ENCODE measurements at places on chromosomes 12 and 14. TPM values are rescaled to one million over a fixed set of nuclear protein-coding genes. Genes with fewer than 3 reads are reported as not detected.

The LRRIQ1 gene
- total RNA-seq = not detected

The TPPP2 gene
- total RNA-seq = 0.71 TPM

The BMAL2 gene
- 21.8 TPM for total RNA-seq

The SPX gene
- total RNA-seq = 0.49 TPM

The ABCC9 gene
- 2.5 TPM for total RNA-seq

The TBX3 gene
- total RNA-seq = 43.8 TPM

The KCNH3 gene
- not detected for total RNA-seq

The LTBP2 gene
- 13.7 TPM for total RNA-seq

The ETV6 gene
- 17.7 TPM for total RNA-seq

The GPR137C gene
- total RNA-seq = 0.96 TPM

The GPR84 gene
- total RNA-seq = not detected

The NFYB gene
- 10.6 TPM for total RNA-seq

The RD3L gene
- total RNA-seq = not detected

The DDX54 gene
- total RNA-seq = 80.3 TPM

The RFLNA gene
- total RNA-seq = 0.72 TPM

The NINJ2 gene
- total RNA-seq = 13.0 TPM

The IL23A gene
- not detected for total RNA-seq

The KCNA1 gene
- 1.1 TPM for total RNA-seq

The AMN gene
- 26.1 TPM for total RNA-seq

The C12orf50 gene
- total RNA-seq = not detected

The AGAP2 gene
- total RNA-seq = 0.55 TPM

The PROX2 gene
- not detected for total RNA-seq

The DDN gene
- not detected for total RNA-seq

The INHBE gene
- total RNA-seq = not detected

The PPFIA2 gene
- total RNA-seq = not detected

The TPH2 gene
- total RNA-seq = not detected

The GALNT4 gene
- total RNA-seq = 1.4 TPM

The TTC9 gene
- total RNA-seq = 10.0 TPM

The SPATA7 gene
- total RNA-seq = 17.0 TPM

The PDE3A gene
- total RNA-seq = 1.5 TPM

The SLC6A13 gene
- total RNA-seq = not detected

The RTL1 gene
- total RNA-seq = not detected

The KNTC1 gene
- 13.1 TPM for total RNA-seq

The ACOT6 gene
- total RNA-seq = not detected

The CCDC177 gene
- total RNA-seq = 0.19 TPM

The MSI1 gene
- not detected for total RNA-seq

The ARHGDIB gene
- 81.0 TPM for total RNA-seq

The SLC41A2 gene
- 5.7 TPM for total RNA-seq

The IL31 gene
- total RNA-seq = not detected

The BLOC1S1 gene
- total RNA-seq = 137 TPM
